ENCODE measurements at places on chromosomes 3 and 15.

- peak; percentile 27 for DNase-seq
Observed at GRCh38 chr3:69326855-69327300, 59.0 kb downstream of the FRMD4B start.

DNA sequence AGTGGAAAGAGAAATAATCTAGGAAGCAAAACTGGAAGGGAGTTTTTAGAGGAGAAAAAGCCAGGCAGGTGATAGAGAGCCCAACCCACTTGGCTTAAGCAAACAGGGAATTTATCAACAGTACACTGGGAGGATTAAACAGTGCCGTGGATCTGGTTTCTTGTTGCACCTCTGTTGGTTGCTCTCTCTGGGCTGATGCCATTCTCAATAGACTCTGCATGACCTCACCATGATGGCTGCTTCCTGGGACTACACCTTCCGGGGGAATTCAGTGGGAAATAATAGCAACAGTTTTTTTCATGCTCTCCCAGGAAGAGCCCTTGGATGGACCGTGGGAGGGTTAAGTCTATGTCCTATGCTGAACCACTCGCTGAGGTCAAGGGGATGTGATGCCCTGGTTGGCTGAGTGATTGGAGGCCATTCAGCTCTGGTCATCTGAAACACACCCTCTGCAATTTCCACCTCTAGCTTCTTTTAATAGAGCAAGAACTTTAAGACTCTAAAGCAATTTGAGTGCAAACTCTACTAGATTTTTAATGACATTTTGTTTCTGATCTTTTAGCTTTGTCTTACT is 74.2 kb downstream of the EPHB1 start:
- DNase-seq: no peak

DNA sequence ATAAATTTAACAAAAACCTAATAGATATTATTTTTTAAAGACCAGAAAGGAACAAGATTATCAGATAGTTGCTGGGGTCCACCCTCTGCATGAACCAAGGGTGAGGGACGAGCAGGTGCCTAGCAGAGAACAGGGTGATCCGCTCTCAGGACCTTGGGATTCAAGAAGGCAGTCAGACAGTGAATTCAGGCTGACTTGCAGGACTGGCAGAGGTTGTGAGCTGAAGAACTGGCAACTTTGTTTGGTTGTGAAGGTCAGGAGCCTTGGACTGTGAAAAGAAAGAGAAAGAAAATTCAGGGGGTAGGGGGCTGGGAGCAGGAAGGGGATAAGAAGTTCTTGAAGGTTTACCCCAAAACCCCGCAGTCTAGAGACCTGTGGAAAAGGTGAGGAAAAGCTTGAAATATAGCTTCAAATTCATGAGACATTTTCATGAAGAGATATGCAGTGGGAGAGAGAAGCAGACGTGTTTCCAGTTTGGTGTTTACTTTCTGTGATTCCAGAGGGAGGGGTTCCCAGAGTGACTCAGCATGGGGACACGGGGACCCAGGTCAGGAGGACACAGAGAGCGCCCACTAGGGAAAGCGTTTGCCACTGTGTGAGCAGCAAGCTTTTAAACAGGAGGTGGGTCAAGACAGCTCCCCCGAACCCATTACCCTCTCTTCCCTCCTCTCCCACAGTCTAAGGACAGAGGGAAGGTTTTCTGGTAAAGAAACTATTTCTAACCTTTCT is 217.2 kb upstream of the UMPS start:
- no peak for DNase-seq

- no peak for DNase-seq
Observed at GRCh38 chr15:59543721-59544547, 67.6 kb upstream of the GCNT3 start.

GRCh38 chr3:41129731-41130130 is 69.6 kb upstream of the CTNNB1 start:
- DNase-seq: no peak

DNA sequence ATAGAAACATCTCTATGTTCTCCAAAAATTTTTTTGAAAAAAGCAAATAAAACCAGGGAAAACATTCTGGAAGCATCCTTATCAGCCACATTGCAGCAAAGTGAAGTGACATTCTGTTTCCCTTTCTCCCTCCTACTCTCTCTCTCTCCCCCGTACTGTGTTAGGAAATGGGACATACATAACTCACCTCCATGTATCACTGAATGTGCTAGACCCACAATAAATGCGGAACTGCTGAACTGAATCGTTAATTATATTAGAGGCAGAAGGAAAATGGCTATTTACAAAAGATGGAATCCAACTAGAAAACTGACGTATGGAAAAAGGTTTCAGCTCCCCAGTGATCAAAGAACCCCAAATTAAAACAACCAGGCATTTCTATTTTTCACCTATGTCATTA is 129.8 kb downstream of the MINAR1 start:
- no peak for DNase-seq

DNA sequence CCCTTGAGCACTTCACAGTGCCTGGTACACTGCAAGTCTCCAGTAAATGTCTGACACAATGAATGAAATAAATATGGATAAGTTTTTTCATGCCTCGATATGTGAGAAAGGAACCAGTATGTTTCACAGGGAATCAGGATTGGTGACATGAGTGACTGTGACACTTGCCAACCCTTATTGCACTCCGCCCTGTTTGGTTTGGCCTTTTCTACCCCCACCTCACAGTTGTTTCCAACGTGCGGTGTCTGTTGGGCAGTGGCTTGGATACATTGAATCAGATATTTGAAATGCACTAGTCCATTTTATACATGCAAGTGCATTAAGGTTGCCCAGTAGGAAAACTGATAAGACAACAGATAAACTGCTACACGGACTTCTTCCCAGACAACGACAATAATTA is 2.0 kb downstream of the NPHP3 start:
- DNase-seq: no peak

GRCh38 chr3:112561734-112562529 is at the start of the genes ATG3 and SLC35A5:
TSS of gene ATG3 (minus strand) at chr3:112561962. CDS start at chr3:112561528, 434 bp downstream.
TSS of gene SLC35A5 (plus strand) at chr3:112562045. CDS start at chr3:112563404, 1,359 bp downstream.
- peak; percentile 99 for DNase-seq

- DNase-seq: no peak
Observed at GRCh38 chr3:105611304-105612192, 244.8 kb downstream of the ALCAM start.

DNA sequence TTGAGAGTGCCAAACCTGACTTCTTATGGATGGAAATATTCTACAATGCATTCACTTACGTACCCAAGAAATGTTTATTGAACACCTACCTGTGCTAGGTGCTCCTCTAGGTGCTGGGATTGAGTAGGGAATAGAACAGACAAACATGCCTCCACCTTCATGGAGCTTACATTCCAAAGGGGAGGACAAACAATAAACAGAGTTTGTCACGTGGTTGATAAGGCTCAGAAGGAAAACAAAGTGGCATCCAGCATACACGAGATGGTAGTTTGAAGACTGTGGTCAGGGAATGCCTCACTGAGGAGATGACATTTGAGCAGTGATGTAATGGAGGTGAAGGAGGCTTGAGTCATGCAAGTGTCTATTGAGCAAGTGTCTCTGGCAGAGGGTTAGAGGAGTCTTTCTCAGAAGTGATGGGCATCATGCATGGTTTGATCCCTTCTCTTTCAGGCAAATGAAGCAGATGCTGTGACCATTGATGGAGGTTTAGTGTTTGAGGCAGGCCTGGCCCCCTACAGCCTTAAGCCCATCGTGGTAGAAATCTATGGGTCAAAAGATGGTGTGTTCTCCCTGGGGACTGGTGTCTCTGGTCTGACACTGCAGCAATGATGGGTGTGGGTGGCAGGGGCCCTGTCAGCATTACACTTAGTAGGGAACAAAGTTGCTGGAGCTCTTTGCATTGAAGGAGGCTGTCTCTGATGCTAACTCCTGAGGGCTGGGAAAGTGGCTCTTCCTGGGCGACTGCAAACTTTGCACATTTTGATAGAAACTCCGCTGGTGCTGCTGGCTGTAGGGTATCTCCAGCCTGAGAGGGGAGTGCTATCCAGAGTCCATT is 29.7 kb upstream of the TOPBP1 start:
- no peak for DNase-seq

DNA sequence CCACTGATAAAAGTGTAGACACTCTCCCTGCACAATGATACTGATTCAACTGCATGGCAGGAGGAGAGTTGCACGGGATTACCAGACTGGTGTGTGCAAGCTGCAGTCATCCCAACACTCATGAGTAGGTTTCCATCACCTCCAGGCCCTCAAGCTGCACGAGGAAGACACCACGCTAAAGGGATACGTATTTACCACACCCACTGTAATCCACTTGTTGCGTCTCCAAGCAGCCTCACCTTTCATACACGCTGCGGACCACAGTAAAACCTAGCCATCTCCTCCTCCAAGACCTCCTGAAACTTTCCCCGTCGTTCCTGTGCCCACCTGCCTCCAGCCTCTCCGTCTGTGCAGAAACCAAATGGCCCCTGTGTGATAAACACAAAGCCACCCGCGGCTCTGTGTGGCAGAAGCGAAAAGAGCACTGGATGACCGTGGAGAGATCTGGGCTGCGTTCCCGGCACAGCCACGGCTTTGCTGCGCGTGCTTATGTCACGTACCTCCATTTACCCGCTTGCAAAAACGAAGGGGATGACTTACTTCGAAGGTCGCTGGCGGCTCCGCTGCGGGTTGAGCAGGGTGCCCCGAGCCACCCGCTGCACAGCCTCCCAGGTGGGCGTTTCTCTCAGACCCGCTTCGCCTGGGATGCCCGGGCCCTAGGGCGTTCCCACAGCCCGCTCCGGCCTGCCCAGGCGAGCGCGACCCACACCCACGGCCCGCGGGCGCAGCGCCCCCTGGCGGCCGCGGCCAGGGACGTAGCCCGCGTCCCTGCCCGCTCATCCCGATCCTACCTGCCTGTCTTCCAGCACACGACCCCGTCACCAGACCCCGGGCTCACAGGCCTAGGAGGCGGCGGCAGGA is 643 bp downstream of the ABCC5 start:
- DNase-seq: peak; percentile 35

- DNase-seq: no peak
Observed at GRCh38 chr3:94083261-94083660, 20.4 kb downstream of the NSUN3 start.

DNA sequence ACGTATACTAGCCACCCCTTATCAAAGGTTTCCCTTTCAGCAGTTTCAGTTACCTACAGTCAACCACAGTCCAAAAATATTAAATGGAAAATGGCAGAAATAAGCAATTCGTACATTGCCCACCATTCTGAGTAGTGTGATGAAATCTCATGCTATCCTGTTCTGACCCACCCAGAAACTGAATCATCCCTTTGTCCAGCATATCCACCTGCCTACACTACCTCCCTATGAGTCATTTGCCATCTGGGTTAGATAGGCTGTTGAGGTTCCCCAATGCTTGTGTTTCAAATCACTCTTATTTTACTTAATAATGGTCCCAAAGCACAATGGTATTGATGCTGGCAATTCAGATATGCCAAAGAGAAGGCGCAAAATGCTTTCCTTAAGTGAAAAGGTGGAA is 15.3 kb upstream of the PHC3 start:
- no peak for DNase-seq

DNA sequence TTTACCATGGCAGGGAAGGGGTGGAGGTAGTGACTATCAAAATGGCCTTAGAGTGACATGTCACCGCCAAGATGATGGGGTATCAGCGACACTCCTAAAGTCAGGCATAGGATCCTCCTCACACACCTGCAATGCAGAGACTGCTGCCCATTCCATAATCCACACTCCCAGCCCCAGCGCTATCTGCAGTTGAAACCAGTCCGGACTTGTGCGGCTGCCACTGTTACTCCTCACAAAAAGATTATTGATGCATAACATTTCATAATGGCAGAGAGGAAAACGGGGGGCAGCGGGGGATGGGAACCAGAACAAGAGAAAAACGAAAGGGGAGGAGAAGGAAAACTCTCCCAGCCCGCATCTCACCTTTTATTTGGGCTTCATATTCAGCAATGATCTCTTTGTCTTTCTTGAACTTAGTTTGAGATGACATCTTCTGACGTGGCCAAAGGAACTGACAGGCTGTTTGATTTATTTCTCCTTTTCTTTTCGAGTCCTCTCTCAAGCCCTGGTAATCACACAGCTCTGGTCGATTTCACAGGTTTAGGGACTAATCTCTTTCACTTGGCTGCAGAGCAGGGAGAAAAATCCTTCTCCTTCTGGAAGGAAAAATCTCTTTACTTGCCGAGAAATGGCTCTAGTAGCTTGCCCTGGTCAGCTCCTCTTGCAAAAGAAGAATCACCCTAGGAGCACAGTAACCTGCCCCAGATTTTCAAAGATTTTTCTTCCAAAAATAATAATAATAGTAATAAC is 749 bp downstream of the SRGAP3 start:
- no peak for DNase-seq

DNA sequence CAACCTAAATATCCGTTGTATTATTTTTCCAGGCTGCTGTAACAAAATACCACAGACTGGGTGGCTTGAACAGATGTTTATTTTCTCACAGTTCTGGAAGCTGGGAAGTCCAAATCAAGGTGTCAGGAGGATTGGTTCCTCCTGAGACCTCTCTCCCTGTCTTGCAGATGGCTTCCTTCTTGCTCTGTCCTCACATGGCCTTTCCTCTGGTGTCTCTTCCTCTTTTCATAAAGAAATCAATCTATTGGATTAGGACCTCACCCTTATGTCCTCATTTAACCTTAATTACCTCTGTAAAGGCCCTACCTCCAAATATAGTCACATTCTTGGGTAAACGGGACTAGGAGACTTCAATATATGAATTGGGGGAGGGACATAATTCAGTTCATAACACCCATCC is 89.2 kb upstream of the PLCL2 start:
- DNase-seq: no peak

- DNase-seq: no peak
Observed at GRCh38 chr3:10337323-10338163, 16.6 kb upstream of the SEC13 start.

DNA sequence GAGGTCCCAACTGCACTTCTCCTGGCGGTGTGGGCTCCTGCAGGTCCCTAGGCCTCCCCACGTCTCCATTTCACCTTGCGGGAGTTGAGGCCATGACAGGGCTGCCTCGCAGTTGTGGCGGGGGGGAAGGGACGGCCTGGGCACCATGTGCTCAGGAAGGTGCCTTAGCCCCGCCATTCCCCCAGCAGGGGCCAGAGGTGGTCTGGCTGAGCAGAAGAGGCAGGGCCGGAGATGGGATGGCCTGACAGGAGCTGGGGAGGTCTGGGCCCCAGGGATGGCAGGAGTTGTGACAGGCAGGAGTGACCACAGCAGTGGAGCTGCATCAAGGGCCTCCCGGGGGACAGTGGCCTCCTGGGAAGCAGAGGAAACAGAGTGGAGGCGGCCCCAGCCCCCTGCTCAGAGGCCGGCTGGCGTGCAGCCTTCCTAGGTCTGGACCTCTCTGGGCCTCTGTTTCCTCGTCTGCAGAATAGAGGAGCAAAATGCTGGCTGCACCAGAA is 18.7 kb upstream of the KLF15 start:
- DNase-seq: no peak
